ENCODE measurements at places on chromosomes 12 and 14.

GRCh38 chr14:23558346-23559009 lies 2.4 kb downstream of the THTPA start:
- no peak for DNase-seq
- H3K27ac ChIP-seq, result peak overlapping the region; percentile 8
- peaks cover 34% of the 10 kb centered on the region for H3K36me3 ChIP-seq
- H3K27me3 ChIP-seq, result no peaks in the 10 kb centered on the region
- no peak overlapping the region for H3K4me3 ChIP-seq

GRCh38 chr12:67910360-67911274 lies 78.6 kb upstream of the IFNG-AS1 start:
- no peak overlapping the region for H3K4me3 ChIP-seq
- no peak for DNase-seq
- H3K27ac ChIP-seq, result no peak overlapping the region
- no peaks in the 10 kb centered on the region for H3K27me3 ChIP-seq
- H3K4me1 ChIP-seq, result peaks cover 6% of the 10 kb centered on the region
- H3K36me3 ChIP-seq, result no peaks in the 10 kb centered on the region

DNA sequence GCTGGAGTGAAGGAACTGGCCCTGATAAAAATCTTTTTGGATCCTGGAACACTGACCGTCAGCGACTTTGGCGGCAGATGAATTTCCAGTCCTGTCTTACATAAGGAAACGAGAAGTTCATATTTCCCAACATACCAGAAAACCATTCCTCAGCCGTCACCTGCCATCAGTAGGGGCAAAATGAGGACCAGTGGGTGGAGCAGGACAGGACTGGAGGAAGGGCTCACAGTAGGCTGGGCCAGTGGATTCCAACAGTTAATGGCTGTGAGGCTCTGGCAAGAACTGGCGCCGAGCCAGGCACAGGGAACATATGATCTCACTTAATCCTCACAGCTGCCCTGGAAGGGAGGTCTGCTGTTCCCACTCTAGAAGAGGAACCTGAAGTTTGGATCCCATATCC lies 67.2 kb upstream of the FAM181A start:
- H3K4me3 ChIP-seq, result no peak overlapping the region
- no peaks in the 10 kb centered on the region for H3K36me3 ChIP-seq
- H3K4me1 ChIP-seq, result peaks cover 30% of the 10 kb centered on the region
- peak; percentile 47 for DNase-seq
- H3K27ac ChIP-seq, result peak overlapping the region; percentile 44

DNA sequence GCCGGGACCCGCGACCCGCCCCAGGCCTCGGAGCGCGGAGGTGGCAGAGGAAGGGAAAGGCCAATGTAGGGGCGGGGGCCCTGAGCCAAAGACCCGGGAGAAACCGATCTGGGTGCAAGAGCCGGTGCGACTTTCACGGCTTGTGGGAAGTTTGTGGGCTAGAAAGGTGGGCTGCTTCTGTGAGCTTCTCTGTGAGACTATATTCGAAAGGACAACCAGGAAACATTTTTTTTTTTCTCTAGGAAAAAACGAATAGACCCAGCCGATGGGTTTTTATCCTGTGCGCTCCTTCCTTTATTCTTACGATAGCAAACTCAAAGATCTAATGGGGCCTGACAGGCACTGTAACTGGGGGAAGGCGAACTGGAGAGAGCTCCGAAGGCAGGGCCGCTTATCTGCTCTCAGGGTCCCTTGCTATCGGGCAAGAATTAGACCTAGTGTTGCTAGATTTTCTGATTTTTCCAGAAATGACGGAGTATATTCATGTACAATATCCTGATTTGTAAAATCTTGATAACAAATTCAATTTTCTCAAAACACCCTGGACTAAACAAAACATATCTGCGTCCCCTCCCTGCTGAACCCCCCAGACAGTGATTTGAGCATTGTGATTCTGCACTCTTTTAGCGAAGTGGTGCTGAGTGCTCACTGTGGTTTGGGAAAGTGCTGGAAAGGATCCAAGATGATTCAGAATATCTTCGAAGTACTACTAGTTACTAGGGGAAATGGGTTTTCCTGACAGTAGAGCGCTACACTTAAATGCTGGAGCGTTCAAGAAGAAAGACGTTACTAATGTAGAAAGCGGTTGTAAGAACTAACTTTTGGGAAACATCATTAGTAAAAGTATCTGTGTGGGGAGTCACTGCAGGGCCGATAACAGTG lies 563 bp upstream of the STXBP6 start:
- H3K4me1 ChIP-seq, result peaks cover 33% of the 10 kb centered on the region
- no peak for DNase-seq
- H3K27me3 ChIP-seq, result peaks cover 39% of the 10 kb centered on the region
- H3K4me3 ChIP-seq, result peak overlapping the region; percentile 69
- H3K27ac ChIP-seq, result peak overlapping the region; percentile 72

DNA sequence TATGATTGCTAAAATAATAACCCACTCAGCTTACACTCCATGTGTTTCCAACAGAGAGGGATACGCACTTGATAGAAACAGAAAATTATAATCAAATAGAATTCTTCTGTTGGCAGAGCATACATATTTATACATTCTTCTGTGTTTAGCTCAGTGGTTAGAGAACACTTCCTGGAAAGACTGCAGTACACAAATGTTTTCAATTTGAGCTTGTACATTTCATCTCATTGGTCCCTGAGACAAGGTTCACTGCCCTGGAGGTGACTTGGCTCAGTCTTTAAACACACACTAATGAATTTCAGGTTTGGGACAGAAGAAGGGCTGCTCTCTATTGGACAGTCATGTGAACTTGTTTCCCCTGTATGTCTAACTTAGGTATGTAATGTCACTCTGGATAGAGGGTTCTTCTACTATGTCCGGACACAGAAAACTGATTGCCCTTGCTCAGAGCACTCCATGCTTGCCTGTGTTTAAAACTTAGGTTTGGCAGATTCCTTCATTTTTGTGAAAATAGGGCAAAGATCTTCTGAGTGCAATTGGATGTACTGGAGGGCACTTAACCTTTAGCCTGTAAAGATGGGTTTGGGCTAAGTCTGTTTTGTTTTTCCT lies 22.9 kb downstream of the PROX2 start:
- DNase-seq, result peak; percentile 57
- peaks cover 17% of the 10 kb centered on the region for H3K4me1 ChIP-seq

DNA sequence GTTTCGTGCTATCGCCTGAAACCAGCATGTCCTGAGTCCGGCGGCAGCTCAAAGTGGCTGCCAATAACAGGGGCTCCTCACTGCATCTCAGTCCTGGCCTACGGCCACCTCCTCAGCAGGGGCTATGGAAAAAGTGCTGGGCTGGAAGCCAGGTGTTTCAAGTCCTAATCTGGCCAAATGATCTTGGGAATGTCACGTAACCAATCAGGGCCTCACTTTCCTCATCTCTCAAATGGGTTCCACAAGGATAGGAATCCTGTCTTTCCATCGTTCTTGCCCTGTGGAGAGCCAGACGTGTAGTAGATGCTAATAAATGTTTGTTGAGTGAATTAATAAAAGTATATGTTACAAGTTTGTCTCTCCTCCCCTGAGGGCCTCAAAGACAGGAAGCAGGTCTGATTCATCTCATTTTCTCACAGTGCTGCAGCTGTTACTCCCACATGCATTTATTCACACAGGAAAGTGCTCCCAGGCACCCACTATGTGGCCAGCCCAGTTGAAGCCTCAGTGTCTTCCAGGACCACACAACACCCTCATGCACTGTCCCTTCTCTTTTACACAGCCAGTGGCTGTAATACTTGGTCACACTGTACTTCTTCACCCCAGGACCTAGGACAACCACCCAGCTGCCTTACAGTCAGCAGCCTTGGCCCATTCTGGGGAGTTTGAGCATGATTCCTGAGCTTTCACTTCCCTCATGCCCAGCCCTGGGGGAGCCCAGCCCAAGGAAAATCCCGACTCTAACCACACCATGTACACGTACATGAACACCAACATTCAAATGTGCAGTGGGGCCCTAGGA lies 5.0 kb downstream of the CMKLR1 start:
- H3K27ac ChIP-seq, result peak overlapping the region; percentile 41
- no peaks in the 10 kb centered on the region for H3K36me3 ChIP-seq
- no peak for DNase-seq
- no peaks in the 10 kb centered on the region for H3K27me3 ChIP-seq
- no peaks in the 10 kb centered on the region for H3K4me1 ChIP-seq

GRCh38 chr12:117188961-117189724 lies 1.1 kb downstream of the FBXO21 start:
- no peak for DNase-seq
- H3K4me1 ChIP-seq, result peaks cover 15% of the 10 kb centered on the region
- peak overlapping the region; percentile 81 for H3K27ac ChIP-seq

- peaks cover 18% of the 10 kb centered on the region for H3K4me1 ChIP-seq
- DNase-seq, result peak; percentile 71
- H3K36me3 ChIP-seq, result no peaks in the 10 kb centered on the region
- peak overlapping the region; percentile 28 for H3K4me3 ChIP-seq
- peak overlapping the region; percentile 42 for H3K27ac ChIP-seq
Observed at GRCh38 chr14:104436047-104436591, 143.4 kb upstream of the C14orf180 start.

DNA sequence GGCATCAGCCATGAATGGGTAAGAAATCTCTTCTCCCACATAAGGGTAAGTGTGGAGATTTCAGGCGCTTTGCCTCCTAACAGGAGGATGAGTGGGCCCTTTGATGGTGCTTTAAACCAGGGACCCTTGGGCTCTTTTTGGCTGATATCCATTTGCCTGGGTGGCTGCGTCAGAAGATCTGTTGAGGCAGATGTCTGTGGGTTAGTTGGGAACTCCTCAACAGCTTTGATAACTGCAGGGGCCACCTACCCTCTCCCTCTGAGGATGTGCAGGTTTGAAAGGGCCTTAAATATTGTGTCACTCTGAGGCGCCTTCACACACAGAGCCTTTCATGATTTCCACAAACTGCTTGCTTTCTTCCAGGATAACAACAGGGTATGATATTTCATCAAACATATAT lies 210.7 kb downstream of the PPM1H start:
- peak overlapping the region; percentile 56 for H3K27ac ChIP-seq
- H3K36me3 ChIP-seq, result no peaks in the 10 kb centered on the region
- DNase-seq, result no peak
- no peak overlapping the region for H3K4me3 ChIP-seq

GRCh38 chr12:47378907-47379306 lies 299.1 kb upstream of the AMIGO2 start:
- no peaks in the 10 kb centered on the region for H3K36me3 ChIP-seq
- no peak for DNase-seq
- no peak overlapping the region for H3K4me3 ChIP-seq
- H3K27ac ChIP-seq, result peak overlapping the region; percentile 74

DNA sequence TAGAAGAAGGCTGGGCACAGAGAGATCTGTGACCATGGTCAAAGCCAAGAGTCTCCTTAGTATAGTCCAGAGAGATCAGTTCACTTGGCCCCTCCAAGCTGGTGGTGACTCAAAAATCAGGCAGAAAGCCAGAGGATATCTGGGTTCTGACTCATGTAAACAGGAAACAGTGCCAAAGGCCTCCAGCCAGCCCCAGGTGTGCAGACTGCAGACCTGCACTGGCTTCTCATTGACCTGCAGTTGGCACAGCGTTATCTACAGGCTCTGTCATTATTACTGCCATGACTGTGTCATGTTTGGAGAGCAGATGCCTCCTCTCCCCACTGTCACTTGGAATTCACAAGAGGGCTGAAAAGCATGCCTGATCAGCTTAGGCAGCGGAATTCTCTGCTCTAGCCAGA lies 295.7 kb upstream of the PRKD1 start:
- H3K27me3 ChIP-seq, result no peaks in the 10 kb centered on the region
- no peak overlapping the region for H3K4me3 ChIP-seq
- peaks cover 32% of the 10 kb centered on the region for H3K4me1 ChIP-seq
- no peaks in the 10 kb centered on the region for H3K36me3 ChIP-seq
- H3K27ac ChIP-seq, result no peak overlapping the region

DNA sequence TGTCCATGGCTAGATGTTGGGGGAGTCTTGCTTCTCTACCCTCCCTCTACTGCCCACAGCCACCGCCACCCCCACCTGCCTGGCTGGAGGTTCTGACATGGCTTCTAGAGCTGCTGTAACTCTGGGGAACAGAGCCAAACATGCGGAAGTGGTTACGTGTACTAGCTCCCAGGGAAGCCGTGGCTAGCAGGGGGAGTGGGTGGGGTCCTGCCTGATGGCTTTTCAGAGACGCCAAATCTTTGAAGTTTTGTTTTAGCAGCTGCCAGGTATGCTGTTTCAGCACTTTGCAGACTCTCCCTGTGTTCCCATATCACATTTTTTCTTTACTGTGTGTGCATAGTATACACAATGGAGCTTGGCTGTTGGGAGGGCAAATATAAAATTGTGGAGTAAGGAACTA lies 150.3 kb downstream of the TGFB3 start:
- peak overlapping the region; percentile 85 for H3K27ac ChIP-seq
- peaks cover 40% of the 10 kb centered on the region for H3K4me1 ChIP-seq
- H3K27me3 ChIP-seq, result no peaks in the 10 kb centered on the region

DNA sequence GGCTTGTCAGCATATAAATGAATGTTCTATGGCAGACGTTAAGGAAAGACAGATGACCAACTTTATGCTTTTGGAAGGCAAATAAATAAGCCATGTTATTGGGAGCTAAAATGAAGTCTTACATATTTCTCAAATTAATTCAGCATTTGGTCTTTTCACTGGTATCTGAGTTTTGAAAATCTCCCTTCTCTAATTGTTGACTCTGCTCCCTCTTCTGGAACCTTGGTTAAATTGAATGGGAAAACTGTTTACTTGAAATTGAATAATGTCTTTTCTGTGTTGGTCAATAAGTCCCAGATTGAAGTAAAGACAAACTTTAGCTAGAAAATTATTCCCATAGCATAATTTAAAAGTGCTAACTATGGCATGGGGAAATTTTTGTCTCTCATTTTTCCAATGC lies 38.7 kb downstream of the LGR5 start:
- H3K4me3 ChIP-seq, result no peak overlapping the region
- no peaks in the 10 kb centered on the region for H3K36me3 ChIP-seq
- no peak overlapping the region for H3K27ac ChIP-seq
- H3K27me3 ChIP-seq, result no peaks in the 10 kb centered on the region
- H3K4me1 ChIP-seq, result no peaks in the 10 kb centered on the region
- no peak for DNase-seq

DNA sequence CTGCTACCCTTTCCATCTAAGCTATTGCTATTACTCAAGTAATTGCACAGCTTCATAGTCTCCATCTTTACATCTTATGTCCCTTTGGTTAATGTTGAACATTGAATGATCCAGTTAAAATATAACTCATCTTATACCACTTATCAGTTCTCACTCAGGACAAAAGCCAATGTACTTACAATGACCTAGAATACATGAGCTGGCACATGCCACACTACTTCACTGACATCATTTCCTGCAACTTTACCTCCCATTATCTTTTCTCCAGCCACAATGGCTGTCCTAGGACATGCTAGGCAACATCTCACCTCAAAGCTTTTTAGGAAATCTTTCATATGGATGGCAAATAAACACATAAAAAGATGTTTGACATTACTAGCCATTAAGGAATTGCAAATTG lies 309.2 kb downstream of the FOXG1 start:
- H3K27me3 ChIP-seq, result no peaks in the 10 kb centered on the region
- no peak overlapping the region for H3K4me3 ChIP-seq
- DNase-seq, result no peak
- no peaks in the 10 kb centered on the region for H3K4me1 ChIP-seq
- no peak overlapping the region for H3K27ac ChIP-seq

GRCh38 chr12:65607401-65607841 lies 216.9 kb upstream of the HMGA2 start:
- H3K4me3 ChIP-seq, result no peak overlapping the region
- no peak overlapping the region for H3K27ac ChIP-seq
- no peaks in the 10 kb centered on the region for H3K36me3 ChIP-seq
- peaks cover 3% of the 10 kb centered on the region for H3K27me3 ChIP-seq

All from stomach (tissue), 19 donors.